ENCODE measurements at places on chromosomes 3 and 15.

GRCh38 chr15:70271422-70272088 lies 173.8 kb upstream of the TLE3 start:
- DNase-seq = no peak

DNA sequence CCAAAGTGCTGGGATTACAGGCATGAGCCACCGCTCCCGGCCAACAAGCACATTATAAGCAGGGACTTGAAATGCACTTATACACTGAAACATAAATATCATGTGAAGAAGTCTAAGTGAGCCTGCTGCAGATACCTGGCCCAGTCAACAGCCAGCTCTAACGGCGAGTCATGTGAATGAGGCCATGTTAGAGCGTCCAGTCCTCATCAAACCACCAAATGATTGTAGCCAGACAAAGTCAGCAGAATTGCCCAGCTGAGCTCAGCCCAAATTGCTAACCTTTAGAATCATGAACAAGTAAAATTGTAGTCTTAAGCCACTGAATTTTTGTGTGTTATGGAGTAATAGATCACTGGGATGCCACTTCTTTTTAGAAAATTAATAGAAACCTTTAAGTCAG lies 37.8 kb upstream of the UACA start:
- no peak for DNase-seq

GRCh38 chr3:13595485-13595884 lies 46.6 kb downstream of the FBLN2 start:
- no peak for DNase-seq

- no peak for DNase-seq
Observed at GRCh38 chr3:175187586-175187985, 328.5 kb downstream of the NAALADL2 start.

DNA sequence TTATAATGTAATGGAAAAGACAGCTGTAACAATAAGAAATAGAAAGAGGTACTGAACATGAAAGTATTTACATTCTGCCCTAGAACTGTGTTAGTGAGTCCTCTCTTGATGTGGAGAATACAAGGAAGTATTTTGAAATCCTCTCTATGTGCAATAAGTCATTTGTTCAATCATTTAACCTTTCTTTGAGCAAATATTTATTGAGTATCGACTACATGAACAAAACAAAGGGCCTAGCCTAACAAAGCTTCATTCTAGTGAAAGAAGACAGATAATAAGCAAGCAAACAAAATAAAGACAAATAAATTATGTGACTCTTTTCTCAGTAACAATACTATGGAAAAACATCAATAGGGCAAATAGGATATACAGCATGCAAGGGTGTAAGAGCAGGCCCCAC lies 354.9 kb upstream of the ATP11B start:
- no peak for DNase-seq

DNA sequence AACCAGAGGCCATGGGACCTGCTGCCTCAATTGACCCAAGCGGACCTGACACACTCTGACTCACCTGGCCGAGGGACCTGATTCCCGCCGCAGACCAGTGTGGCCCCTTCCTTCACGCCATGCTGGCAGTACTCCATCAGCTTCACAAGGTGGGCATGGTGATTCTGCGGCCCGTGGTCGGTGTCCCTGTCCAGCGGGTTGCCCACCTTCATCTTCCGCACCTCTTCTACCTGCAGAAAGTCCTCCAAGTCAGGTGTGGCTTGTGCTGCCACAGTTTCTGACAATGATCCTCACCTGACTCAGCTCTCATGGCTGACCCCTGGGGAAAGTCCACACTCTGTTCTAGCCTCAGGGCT lies 25.9 kb upstream of the SLC41A3 start:
- DNase-seq = no peak

DNA sequence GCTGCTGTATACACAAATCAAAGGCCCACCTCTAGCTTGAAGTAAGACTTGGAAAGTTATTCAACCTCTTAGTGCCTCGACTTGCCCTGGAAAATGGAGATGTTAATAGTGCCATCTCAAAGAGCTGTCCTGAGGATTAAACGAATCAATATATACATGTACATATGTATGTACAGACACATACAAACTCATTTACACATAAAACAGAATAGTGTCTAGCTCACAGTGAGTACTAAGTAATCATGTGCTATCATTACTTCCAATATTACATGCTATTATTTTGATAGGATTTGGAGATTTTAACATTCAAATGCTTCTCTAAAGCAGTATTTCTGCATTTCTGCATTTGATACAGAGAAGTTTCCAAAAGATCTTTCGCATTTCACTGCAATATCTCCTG lies 20.5 kb downstream of the LARP6 start:
- DNase-seq = no peak

- DNase-seq = no peak
Observed at GRCh38 chr3:38270606-38271005, 5.0 kb downstream of the SLC22A13 start.

- no peak for DNase-seq
Observed at GRCh38 chr3:182226995-182227394, 515.3 kb downstream of the SOX2 start.

DNA sequence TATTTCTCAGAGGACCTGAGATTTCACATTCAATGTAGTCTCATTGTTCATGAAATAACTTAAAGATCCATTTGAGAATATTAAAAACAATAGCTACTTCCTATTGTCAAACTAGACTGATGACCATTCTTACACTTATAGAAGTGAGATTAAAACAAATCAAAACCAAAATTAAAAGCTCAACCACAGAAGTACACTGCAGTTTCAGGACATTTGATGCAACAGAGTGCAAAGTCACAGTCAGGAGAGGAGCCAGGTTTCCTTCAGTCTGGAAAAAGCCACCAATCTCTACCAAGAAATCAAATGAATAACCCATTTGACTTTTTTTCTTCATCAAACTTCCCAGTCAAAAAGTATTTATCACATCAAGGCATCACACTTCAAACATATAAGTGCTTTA lies 5.5 kb downstream of the CCPG1 start:
- DNase-seq = no peak

GRCh38 chr3:14606669-14607339 lies 44.8 kb upstream of the CCDC174 start:
- no peak for DNase-seq

- no peak for DNase-seq
Observed at GRCh38 chr3:156606729-156607128, 51.8 kb upstream of the SSR3 start.

GRCh38 chr3:113261626-113262303 lies 50.4 kb downstream of the BOC start:
- DNase-seq = no peak

GRCh38 chr3:165768680-165769079 lies 68.5 kb downstream of the BCHE start:
- no peak for DNase-seq

- no peak for DNase-seq
Observed at GRCh38 chr3:55873523-55874254, 386.6 kb upstream of the WNT5A start.

GRCh38 chr3:183572935-183573334 lies 17.4 kb upstream of the KLHL6 start:
- DNase-seq = no peak

- no peak for DNase-seq
Observed at GRCh38 chr3:134354612-134355251, 19.5 kb downstream of the AMOTL2 start.

DNA sequence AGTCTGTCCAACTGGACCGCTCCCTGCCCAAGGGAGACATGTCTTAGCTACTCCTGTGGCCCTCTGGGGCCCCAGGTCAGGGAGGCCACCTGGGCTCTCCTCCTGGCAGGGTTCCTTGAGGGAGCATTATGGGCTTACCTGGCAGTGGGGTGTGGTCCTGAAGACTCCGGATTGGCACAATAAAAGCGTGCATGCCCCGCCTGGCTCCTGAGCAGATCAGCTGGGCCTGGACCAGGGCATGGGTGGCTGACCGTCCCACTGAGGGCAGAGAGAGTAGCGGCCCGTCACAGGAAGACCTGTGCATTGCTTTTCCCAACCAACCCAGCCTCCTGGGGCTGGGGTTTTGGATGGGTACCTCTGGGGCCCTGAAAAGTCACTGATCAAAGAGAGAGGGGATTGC lies 5.4 kb downstream of the ACOX2 start:
- no peak for DNase-seq

DNA sequence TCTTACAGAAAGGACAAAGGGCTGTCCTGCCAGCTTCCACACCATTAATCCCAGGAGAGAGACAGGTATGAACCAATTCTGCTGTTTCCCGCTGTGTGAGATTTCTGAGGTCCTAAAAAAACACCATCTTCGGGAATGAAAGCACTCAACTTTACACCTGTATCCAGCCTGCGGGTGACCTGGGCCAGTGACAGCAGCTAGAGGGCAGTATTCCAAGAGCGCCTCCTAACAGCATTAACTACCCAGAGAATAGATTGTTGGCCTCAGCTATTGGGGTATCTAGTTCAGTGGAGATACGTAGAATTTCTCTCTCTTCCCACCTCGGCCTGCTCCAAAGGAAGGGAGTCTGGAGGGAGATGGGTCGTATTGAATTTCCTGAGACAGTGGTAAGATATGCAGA lies 55.1 kb downstream of the WDR76 start:
- no peak for DNase-seq

GRCh38 chr3:129036222-129037092 lies 24.1 kb upstream of the GP9 start:
- no peak for DNase-seq

DNA sequence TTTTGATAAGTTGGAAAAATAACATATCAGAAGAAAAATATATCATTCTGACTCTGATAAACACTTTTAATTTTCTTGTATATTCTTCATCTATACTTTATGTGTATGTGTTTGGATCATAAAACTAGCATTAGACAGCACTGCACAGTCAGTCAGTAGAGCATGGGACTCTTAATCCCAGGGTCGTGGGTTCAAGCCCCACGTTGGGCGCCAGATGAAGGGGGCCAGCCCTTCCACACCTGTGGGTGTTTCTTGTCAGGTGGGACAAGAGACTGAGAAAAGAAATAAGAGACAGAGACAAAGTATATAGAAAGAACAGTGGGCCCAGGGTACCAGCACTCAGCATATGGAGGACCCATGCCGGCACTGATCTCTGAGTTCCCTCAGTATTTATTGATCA lies 546.0 kb upstream of the NR2F2 start:
- DNase-seq = no peak

GRCh38 chr15:25890529-25890928 lies 27.4 kb upstream of the ATP10A start:
- DNase-seq = no peak

- no peak for DNase-seq
Observed at GRCh38 chr3:142857056-142857455, 31.8 kb downstream of the PCOLCE2 start.

GRCh38 chr3:70531063-70531657 lies 218.7 kb upstream of the MDFIC2 start:
- no peak for DNase-seq

DNA sequence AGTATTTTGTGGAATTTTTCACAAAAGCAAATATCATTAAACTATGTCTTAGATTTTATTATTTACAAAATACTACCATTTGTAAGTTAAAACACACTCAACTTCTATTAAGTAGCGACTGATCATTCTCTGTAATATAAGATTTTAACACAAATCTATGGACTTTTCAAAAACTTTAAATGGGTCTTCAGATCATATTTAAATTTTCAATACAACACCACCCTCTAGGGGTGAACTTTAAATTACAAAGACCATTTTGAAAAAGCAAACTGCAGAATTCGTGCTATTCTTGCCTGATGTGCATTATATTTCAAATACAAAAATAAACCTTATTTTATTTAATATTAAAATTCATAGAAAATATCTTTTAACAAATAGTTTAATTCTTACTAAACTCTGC lies 8.2 kb upstream of the VGLL4 start:
- DNase-seq = no peak
